ENCODE measurements at places on chromosomes 4 and X. TPM values are rescaled to one million over a fixed set of nuclear protein-coding genes. Genes with fewer than 3 reads are reported as not detected.

Gene ZNF185
- 1.7 TPM for total RNA-seq

Gene CDS1
- 0.47 TPM for total RNA-seq

Gene DUX4
- not detected for total RNA-seq

Gene SPIN2B
- total RNA-seq = 12.6 TPM

Gene PAGE1
- not detected for total RNA-seq

Gene HHIP
- 0.16 TPM for total RNA-seq

Gene C4orf50
- not detected for total RNA-seq

All from bronchial smooth muscle cell (primary cell).